ENCODE measurements at places on chromosomes 12 and 14. TPM values are rescaled to one million over a fixed set of nuclear protein-coding genes. Genes with fewer than 3 reads are reported as not detected.

GRCh38 chr12:111406474-111407376 is 1.0 kb downstream of the SH2B3 start:
- no peak for DNase-seq

DNA sequence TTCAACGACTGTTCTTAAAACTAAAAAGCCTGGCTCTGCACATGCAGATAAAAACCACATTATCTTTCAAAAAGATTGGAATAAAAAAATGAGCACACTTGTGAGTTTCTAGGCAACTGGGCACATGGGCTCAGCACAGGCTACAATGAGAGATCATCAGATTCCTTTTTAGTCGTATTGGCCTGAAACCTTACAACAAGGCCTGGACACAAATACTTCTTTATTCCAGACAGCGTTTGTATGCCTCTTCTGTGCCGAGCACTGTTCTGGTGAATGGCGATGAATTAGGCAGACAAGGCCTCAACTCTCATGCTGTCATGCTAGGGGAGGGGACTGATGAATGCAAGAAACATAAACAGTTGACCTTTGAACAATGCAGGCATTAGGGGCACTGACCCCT is 463.0 kb downstream of the AACS start:
- DNase-seq = no peak

FOXM1 gene
- total RNA-seq = 88.6 TPM

KIF21A gene
- total RNA-seq = 21.7 TPM

INTS13 gene
- 61.8 TPM for total RNA-seq

FIGNL2 gene
- not detected for total RNA-seq

DNA sequence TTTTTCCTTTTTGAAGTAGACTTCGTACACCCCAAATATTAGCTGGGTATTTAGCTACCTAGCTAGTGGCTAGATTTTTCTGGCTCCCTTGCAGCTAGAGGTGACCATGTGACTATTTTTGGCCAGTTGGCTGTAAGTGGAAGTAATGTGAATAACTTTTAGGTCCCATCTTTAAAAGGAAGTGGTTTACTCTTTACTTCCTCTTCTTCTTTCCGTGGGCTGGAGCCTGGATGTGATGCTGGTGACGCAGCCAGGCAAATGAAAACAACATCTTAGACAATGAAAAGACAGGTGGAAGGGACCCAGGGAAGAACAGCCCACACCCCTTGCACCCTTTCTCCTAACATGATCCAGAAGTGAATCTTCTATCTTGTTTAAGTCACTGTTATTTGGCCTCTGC is 245.5 kb downstream of the ATP23 start:
- DNase-seq = no peak

GRCh38 chr14:59474172-59474571 is 9.0 kb upstream of the GPR135 start:
- DNase-seq = no peak

VWF gene
- total RNA-seq = not detected

GRCh38 chr14:103232831-103233319 is 101.2 kb upstream of the EIF5 start:
- DNase-seq = no peak

DNA sequence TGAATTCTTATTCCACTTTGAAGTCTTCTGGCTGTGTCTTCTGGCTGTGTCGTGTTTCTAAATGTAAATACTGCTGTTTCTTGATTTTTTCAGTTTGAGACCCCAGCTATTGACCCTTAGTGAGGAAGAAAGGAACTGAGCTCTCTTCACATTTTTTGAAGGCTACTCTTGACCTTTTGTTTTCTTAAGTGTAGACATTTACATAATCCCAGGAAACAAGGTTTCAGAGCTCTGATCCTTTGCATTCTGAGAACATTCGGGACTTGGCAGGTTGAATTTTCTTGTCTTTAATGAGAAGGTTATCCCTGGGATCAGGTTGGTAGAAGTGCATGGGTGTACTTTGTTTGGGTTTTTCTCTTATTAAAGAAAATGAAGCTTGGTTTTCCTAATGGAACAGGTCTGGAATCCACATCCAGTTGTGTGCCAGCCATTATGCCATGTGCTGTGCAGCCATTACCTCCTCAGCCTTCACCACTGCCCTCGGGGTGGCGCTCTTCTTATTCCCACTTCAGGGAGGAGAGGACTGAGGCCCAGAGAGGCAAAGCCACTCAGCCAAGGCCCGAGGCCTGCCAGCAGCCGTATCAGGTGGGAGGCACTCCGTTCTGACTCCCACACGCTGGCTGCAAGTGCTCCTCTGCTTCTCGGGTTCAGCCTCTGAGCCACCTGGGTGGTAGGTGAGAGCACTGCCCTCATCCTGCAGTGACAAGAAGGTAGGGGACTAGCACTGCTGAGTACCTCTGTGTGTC is 120.9 kb downstream of the BEGAIN start:
- DNase-seq = no peak

DNA sequence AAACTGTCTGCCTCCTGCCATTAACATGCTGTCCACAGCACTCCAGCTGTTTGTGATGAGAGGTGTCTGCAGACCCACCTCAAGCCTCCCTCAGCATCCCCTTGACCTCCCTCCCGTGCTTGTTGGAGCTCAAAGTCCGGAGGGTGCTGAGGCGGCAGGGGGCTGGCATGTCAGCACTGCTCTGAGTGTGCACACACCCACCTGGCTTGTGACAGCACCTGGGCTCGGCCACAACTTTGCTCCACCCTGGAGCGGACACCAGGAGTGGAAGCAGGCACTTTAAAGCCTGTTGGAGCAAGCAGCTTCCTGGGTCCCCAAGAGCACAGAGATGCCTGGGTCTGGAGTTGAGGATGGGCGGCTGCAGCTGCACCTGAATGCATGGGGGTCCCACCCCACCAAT is 20.9 kb downstream of the SERPINA3 start:
- DNase-seq = no peak

CLEC2A gene
- total RNA-seq = not detected

DNA sequence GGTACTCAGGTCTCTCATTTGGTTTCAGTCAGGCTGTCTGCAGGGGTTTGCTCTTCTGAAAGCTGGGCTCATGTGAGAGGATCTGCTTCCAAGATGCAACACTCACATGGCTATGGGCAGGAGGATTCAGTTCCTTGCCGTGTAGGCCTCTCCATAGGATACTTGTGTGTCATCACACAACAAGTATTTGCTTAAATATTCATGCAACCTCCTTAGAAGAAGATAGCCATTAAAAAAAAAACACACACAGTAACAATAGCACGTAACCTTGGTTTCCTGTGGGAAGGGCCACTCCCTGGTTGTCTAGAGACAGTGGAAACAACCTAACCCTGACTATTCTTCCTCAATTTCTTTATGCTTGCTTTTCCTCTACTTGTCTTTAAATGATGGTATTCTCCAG is 31.8 kb upstream of the CLEC4E start:
- DNase-seq = no peak

DNA sequence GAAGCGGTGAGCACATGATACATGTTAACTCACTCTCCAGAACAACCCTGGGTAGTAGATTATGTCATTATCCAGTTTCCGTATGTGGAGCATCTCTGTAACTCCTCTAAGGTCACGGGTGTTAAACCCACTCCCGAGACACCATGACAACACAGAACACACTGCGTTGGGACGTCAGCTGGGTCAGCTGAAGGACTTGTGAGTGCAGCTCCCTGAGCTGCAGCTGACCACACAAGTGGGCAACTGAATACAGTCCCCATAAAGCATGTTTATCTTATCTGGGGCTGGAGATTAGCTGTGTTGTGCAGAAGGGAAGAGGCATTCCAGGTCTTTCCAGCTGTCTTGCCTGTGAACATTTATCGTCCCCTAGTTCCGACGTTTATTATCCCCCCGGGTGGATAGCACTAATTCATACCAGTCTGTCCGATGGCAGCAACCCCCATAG is 211.5 kb downstream of the CHST11 start:
- DNase-seq = no peak

DNA sequence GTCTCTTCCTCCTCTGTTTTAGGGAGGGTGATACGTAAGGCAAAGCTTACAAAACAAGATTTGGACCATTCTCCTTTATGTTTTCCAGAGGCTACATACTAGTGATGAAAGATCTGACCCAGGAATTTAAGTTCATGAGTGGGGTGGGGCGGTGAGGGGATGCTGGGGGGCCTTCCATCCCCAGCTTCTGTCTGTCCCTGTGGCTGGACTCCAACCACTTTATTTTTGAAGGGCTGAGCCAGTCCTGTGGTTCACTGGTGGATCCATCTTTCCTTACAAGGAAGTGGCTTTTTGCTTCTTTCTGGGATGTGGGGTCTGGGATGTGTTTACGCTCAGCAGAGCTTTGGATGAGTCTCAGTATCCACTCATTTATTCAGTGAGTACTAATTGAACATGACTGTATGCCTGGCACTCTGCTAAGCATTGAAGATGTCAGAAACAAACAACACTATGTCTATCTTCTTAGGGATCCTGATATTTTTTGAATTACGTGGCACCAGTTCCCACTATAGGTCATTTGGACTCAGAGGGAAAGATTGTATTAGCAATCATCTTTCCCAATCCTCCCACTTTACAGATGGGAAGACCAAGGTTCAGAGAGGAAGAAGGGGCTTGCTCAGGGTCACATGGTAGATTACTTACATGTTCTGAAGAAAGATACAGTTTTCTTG is 291.8 kb upstream of the TBX3 start:
- no peak for DNase-seq

SYCP3 gene
- total RNA-seq = not detected

AHNAK2 gene
- 25.0 TPM for total RNA-seq

DNA sequence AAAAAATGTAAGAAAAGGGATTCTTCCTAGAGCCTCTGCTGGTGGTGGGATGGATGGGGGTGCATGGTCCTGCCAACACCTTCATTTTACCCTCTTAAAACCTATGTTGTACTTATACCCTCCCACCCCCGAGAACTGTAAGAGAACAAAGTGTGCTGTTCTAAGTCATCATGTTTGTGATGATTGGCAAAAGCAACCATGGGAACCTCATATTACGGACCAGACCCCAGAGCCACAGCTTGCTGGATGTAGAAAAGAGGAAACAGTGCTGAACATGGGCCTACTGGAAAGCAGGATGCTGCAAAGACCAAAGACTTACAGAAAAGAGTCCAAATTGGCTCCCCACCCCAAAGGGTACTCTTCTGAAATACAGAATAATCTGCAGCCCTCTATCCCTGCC is 311.2 kb downstream of the DUSP6 start:
- DNase-seq = no peak

DNA sequence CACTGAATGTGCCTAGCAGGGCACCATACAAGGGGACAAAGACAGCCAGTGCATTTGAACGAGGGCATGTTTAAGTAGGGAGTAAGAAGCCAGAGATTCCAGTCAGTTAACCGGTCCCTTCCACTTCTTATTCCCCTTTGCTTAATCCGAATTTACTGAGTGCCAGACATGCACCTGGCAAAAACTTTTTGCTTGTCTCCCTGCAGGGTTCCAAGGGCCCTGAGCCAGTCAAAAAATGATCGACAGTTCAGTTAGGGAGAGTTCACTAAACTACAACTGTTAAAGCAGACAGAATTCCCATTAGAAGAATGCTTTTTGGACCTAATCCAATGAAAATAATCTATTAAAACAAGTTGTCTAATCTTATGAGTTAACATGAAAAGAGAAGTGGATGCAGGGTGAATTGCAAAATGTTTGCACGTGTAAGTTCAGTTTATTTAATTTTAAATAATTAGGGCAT is 193.8 kb downstream of the TMTC2 start:
- DNase-seq = no peak

- peak; percentile 54 for DNase-seq
Measured at GRCh38 chr12:14417715-14418114, 52.2 kb downstream of the ATF7IP start.

- DNase-seq = no peak
Measured at GRCh38 chr12:27217590-27217989, 26.5 kb upstream of the STK38L start.

DAO gene
- total RNA-seq = not detected

DNA sequence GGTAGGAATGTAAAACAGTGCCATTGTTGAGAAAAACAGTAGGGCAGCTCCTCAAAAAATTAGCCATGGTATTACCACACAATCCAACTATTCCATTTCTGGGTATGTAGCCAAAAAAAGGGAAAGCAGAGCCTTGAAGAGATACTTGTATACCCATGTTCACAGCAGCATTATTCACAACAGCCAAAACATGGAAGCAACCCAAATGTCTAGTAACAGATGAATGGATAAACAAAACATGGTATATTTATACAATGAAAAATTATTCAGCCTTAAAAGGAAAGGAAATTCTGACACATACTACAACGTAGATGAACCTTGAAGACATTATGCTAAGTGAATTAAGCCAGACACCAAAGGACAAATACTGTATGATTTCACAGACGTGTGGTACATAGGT is 67.6 kb upstream of the GNG2 start:
- DNase-seq = no peak

GRCh38 chr12:26001530-26001929 is 43.0 kb downstream of the RASSF8 start:
- peak; percentile 32 for DNase-seq

SERPINA10 gene
- total RNA-seq = not detected

GRCh38 chr14:26687301-26687837 is 89.5 kb upstream of the NOVA1 start:
- DNase-seq = no peak

- DNase-seq = peak; percentile 25
Measured at GRCh38 chr12:79933532-79934264, 1.2 kb downstream of the PPP1R12A start.

DNA sequence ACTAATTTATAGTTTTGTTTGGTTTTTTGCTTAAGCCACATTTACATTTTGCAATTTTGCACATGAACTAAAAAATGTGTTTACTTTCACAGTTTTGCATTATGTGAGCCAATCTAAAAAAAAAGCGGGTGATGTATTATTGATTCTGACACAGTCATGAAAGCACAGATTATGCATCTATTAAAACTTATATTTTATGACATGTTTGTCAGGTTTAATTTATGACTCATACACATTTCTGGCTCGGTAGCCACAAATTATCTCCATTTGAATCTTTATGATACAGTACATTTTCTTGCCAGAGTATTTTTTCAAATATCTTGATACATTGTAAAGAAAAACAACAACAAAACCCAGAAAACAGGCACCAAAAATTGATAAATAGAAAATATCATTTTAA is 280.4 kb upstream of the GRIP1 start:
- DNase-seq = peak; percentile 77

SLC38A4 gene
- total RNA-seq = not detected

DNA sequence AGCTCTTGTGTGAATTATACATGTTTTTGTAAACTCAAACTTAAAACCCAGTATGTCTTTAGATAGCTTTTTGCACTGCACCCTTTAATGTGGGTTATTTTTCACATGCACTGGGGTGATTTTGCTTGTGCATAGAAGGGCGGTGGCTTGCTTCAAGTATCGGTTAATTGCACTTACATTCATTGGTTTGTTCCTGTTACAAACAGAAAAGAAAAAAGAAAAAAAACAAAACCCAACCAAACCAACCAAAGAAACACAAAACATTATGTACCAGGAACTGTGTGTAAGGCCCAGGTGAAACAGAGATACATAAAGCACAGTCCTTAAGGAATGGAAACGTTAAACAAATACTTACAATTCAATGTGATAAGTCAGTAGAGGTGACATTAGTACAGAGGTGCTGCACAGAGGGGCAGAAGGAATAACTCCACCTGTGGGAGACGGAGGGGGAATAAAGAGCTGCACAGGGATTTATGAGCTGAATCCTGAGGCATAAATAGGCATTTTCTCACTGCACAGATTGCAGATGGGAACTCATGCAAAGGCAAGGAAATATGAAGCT is 151.4 kb downstream of the KTN1 start:
- DNase-seq = no peak

- peak; percentile 39 for DNase-seq
Measured at GRCh38 chr12:41486718-41487117, 298.6 kb downstream of the PDZRN4 start.

Measured in PC-3 (cell line).